ENCODE measurements at places on chromosomes 5 and 9. TPM values are rescaled to one million over a fixed set of nuclear protein-coding genes. Genes with fewer than 3 reads are reported as not detected.

DNA sequence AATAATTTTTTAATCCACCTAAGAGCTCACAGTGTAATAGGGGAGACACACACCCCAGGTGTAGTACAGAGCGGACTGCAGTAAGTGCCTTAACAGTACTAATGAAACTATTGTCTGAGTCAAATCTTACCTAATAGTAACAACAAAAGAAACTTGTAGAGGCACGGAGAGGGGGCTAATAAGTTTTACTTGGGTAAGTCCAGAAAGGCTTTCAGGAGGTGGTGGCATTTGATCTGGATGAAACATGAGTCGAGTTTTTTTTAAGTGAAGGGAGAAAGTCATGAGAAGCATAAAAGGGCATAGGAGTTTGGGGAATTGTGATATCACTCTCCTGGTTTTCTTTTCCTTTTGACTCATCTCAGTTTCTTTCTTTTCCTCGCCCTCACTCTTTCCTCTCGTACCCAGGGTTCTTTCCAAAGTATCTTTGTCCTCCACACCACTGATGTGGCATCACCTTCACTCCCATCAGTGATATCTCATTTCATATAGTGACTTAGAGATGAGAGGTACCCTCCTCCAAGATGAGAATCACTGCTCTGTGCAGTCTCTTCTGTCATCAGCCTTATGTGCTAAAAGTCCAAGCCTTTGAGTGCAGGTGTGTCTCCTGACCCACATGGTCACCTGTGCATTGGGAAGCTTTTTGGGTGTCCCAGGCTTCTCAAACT is 2.0 kb downstream of the CTNNA1 start:
- no peak for DNase-seq

- no peak for DNase-seq
Observed at GRCh38 chr5:129609710-129610109, 138.2 kb upstream of the MINAR2 start.

- DNase-seq: no peak
Observed at GRCh38 chr5:107533910-107534876, 136.5 kb downstream of the EFNA5 start.

- DNase-seq: no peak
Observed at GRCh38 chr9:95557142-95557541, 40.4 kb upstream of the PTCH1 start.

- DNase-seq: peak; percentile 67
Observed at GRCh38 chr5:91211997-91212713, 171.0 kb downstream of the ARRDC3 start.

- DNase-seq: peak; percentile 82
Observed at GRCh38 chr5:134525683-134526482, 413 bp downstream of the JADE2 start.

DNA sequence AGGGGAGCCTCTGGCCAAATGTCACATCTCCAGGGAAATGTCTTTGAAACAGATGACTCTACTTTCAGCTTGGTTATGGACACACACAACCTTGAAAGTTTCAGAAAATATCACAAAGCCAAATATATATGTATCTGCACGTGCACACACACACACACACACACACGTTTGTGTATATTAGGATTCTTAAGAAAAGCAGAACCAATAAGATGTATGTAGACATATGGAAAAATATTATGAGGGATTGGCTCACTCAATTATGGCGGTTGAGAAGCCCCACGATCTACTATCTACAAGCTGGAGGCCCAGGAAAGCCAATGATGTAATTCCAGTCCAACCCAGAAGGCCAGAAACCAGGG is 194.9 kb downstream of the PALM2AKAP2 start:
- no peak for DNase-seq

DNA sequence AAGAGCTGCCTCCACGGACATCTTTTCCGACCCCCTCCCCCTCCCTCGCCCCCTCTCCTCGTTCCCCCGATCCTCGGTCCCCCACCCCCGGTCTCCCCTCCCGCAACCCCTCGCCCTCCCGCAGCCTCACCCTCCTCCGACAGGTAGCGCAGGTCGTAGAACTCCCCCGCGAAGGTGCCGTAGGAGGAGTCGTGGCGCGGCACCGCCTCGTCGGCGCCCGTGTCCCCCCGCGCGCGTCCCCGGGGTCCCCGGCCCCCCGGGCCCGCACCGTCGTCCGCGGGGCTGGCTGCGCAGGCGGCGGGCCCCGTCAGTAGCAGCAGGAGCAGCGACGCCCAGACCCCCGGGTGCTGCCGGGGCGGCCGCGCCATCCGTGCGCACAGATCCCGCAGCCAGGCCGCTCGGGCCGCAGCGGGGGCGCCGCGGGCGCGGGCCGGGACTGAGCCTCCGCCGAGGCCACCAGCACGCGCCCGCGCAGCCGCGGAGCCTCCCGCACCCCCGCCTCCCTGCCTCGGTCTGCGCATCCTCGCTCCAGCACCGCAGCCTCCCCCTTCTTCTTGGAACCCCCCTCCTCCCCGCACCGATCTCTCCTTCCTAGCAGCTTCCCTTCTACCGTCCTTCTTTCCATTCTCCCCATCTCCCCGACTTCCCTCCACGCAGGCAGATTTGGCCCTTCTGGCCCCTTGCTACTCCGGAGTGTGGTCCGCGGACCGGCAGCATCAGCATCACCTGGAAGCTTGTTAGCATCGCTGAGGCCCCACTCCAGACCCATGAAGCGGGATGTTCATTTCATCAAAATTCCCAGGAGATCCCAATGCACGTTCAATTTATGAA is at the start of gene FRRS1L:
TSS of gene FRRS1L (minus strand) at position 479 of the 831 bp plus-strand sequence. CDS start at position 368, 111 bp downstream.
- no peak for DNase-seq

GRCh38 chr9:112242147-112242804 is 67.2 kb upstream of the SUSD1 start:
- no peak for DNase-seq

Gene FGF18
- total RNA-seq: not detected

Gene CDHR2
- not detected for total RNA-seq

Gene GMCL2
- total RNA-seq: not detected

Gene PCDHA1
- 0.09 TPM for total RNA-seq

Gene HNRNPK
- 207 TPM for total RNA-seq

Gene PITX1
- total RNA-seq: 1.5 TPM

Gene C9orf153
- 0.45 TPM for total RNA-seq

Gene KCNV2
- not detected for total RNA-seq

Gene DEPDC1B
- total RNA-seq: 1.2 TPM
